ENCODE measurements at places on chromosomes 3 and 15.

- no peak for DNase-seq
Observed at GRCh38 chr3:41075975-41076374, 123.3 kb upstream of the CTNNB1 start.

DNA sequence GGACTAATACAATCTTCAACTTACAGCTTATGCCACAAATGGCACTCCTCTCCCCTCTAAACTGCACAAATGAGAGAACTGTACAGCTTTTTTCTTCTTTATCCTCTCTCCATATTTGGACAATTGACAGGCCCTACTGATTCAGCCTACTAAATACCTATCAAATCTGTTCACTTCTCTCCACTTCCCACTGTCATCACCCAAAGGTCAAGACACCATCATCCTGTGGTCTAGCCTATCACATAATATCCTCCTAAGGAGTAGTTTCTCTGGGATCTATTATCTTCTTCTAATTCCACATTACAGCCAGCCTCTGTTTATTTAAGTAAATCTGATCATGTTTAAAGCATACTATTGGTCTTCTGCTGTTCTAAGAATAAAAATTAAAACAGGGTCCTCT, 33.0 kb upstream of the SLC12A8 start:
- DNase-seq = no peak

GRCh38 chr3:139629033-139629432, 48.7 kb downstream of the NMNAT3 start:
- no peak for DNase-seq

DNA sequence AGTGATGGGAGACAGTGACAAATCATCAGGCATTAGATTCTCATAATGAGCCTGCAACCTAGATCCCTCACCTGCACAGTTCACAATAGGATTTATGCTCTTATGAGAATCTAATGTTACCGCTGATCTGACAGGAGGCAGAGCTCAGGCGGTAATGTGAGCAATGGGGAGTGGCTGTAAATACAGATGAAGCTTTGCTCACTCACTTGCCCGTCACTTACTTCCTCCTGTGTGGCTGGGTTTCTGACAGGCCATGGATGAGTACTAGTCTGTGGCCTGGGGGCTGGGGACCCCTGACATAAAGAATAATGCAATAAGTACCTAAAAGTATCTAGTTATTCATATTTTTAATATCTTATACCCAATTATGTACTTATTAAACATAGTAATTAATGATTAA, 15.6 kb downstream of the IQCB1 start:
- DNase-seq = peak; percentile 60

DNA sequence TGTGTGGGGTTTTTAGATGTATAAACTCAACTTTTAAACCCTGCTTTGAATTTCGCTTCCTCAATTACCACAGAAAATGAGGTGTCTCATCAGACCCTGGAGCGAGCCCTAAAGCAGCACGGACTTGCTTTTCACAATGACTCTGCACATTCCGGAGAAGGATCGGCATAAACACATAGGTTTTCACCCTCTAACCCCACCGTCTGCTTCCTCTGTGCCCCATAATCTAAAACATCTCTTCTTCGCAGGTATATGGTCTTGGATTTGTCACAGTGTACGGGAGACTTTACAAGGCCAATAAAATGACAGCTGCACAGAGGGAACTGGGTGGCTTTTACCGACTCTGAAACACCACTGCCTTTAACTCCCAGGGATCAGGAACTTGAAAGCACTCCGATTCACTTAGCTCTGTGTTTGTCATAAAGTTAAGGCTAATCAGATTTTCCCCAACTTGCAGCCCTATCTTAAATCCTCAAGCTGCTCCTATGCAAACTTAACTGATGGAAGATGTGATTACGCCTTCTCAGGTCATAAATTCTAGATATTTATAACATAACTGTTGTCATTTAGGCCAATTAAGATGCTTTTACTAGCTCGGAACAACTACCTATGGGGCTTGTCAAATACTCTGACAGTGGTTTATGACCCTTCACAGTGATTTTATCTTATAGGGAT, 133.4 kb upstream of the WNT5A start:
- no peak for DNase-seq

DNA sequence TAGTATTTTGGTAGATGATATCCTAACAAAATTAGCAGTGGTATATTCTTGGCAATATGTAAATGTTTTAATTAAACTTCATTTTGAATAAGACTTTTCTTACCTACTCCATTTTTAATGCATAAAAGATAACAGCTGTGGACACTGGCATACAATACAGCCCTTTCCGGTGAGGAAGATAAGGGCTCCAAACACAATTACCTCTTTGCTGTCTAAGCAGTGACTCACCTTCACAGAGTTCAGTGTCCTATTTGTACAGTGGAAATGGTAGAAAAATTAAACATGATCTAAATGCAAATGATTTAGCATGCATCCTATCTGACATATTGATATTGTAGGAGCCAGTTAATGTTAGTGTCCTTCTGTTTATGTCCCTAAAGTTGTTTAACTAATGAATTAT, 969.4 kb downstream of the PLOD2 start:
- DNase-seq = no peak

GRCh38 chr3:30372837-30373236, 233.6 kb upstream of the TGFBR2 start:
- DNase-seq = no peak

DNA sequence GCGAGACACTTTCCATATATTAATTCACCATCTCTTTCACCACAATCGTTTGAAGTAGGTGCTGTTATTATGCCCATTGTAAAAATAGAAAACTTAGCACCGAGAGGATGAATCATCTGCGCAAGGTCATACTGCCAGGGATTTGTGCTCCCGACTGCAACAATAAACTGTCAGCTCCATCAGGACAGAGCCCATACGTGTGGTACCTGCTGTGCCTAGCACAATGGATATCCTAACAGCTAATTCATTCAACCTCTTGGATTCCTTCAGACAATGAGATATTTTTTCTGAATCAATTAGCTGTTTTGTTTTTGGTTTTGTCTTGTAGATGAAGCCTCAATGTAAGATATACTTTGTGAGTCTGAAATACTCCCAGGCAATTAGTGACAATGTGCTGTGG, 32.3 kb upstream of the PROK2 start:
- DNase-seq = no peak

DNA sequence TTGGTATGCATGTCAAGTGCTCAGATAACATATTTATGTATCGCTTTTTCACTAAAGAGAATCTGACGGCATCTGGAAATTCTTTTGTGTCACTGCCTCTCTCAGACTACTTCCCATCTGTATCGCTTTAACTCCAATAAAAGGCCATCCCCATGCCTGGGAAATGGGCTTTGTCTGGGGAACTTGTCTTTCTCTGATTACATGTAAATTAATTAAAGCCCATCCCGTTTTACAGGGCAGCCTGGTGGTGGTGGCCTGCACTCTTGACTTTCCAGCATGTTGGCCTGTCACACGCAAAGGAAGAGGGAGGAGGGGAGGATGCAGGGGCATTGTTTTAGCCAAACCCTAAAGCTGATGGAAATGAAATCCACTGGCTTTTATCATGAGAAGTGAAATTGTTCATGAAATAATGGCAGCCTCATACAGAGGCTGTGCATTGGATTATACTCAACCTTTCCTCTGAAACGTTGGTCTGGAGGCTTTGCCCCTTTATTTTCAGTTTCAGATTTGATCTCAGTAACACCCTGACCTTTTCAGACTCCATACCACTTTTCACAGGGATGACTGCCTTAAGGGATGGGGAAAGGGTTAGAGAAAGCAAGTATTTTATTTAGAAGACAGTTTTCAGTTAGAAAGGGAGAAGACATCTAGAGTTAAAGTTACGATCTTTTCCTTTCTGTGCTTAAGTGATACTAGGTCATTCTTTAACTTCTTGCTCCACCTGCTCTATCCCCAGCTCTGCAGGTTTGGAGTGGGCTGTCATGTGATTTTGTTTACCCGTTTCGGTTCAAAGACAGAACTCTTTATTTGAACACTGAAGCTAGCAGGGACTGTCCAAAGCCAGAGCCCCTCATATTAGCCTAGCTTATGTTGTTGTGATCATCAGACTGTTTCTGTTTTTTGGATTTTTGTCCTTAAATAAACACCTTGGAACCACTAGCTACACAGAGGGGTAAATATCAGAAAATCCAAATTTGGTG, 94.6 kb upstream of the CTDSPL start:
- DNase-seq = peak; percentile 54

DNA sequence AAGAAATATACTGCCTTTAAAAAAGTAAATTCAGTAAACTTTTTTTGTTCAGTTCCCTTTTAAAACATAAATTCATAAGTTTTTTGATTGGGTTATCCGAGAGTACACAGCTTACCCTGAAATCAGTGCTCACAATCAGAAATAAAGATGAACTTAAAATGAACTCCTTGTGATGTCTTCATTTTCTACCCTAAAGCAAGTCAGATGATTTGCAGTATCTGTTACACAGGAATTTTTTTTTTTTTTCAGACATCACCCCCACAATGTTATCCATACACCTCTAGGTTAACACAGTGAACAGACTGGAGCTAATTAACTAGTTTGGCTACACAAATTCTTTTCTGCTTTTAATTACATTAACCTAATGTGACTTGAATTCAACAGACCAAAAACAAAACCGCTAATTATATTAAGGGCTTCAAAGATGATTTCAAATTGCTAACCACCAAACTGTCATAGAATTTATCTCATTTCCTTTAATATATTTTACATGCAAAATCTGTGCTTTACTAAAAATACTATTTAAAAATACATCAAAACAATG, 1042.0 kb downstream of the ROBO1 start:
- DNase-seq = no peak

- DNase-seq = peak; percentile 3
Observed at GRCh38 chr3:74267588-74268184, 346.8 kb downstream of the CNTN3 start.

- no peak for DNase-seq
Observed at GRCh38 chr3:187738071-187738330, 7.3 kb downstream of the BCL6 start.

DNA sequence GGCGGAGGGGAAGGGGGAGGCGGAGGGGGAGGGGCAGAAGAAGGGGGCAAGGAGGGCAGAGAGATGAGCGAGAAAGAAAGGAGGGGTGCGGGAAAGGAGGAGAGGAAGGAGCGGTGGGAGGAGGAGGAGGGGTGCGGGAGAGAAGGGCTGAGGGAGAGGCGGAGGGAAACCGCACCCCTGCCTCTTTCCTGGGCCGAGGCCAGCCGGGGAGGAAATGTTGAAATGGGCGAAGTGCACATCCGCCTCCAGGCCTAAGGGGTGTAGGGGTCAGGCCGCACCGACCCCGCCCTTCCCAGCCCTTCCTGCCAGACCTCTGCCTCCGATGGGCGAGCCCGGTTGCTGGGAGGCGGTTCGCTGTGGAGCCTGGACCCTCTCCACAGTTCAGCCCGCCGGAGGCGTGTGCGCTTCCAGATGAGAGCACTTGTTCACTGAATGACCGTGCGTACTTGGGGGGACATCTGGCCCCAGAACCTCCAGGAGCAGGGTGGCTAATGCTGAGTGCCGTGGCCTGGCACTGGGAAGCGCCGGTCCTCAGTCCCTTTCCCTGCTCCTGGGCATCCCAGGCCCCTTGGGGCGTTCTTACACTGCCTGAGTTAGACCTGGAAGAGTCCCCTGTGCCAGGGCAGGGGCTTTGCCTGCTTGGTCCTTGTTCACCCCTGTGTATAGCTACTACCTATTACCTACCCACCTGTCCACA, 110.3 kb upstream of the KLF13 start:
- DNase-seq = no peak

- no peak for DNase-seq
Observed at GRCh38 chr15:68789091-68789490, 31.6 kb downstream of the ANP32A start.

DNA sequence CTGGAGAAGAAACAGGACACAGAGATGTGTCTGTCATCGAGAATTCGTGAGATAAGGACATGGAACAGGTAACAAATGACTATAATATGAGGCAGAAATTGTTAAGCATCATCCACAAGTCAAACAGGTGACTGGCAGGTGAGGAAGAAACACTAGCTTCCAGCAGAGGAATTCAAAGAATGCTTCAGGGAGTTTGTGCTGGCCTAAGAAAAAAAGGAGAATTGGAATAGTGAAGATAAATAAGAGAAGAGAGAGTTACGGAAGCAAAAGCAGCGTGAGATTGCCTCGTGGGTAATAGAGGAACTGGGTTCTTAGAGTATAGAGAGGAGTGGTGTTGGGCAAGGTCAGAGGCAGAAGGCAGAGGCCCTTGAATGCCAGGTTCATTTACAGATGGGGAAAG, 22.9 kb upstream of the FGF12 start:
- no peak for DNase-seq

DNA sequence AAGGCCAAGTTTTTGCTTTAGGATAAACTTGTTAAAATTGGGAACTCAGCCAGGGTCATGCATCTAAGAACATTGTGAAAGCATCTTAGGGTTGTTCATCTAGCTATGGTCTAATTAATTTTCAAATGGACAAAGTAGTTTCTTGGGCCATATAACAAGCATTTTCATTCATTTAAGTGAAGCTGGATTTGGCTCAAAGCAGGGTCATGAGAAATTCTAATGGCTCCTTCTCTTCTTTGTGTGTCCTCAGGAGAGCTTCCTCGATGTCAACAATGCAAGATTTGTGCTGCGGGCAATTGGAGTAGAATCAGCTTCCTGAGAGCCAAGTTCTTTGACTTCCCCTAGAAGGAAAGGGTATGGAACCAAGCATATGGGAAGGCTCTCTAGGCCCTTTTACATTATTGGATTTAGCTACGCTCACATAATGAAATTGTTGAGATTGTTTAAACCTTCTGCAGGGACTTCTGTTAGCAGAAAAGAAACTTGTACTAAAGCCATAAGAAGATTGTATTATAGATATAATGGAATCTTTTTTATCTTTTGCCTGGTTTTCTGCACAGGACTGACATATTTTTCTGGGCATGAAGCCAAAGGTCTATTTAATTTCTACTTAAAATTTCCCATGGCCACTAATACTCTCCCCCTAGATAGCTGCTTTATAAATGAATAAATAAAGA, 1.8 kb upstream of the SAMMSON start:
- DNase-seq = no peak

- no peak for DNase-seq
Observed at GRCh38 chr3:153439780-153440179, 277.8 kb downstream of the RAP2B start.

DNA sequence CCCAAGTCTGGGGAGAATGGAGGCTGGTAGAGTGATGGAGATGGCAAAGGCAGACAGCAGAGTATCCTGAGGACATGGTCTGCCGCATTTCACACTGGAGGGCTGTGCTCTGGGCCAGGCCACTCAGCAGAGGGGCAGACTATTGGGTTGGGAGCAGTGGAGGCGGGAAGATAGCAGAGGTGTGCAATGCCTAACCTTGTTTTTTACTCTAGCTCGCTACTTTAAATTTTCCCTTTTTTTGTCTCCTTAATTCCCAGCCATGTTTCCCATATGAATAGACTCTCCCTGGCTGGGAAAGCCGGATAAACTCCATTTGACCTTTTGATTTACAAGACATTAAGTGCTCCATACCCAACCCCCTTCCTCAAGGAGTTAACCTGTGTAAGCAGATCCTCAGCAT, 33.5 kb upstream of the ST6GAL1 start:
- no peak for DNase-seq

Data from NCI-H2029 (cell line).